ENCODE measurements at places on chromosomes 12 and 14.

GRCh38 chr14:100419856-100420255 lies 96.7 kb downstream of the SLC25A47 start:
- DNase-seq: no peak

- DNase-seq: no peak
Observed at GRCh38 chr14:53285821-53286220, 132.7 kb upstream of the DDHD1 start.

DNA sequence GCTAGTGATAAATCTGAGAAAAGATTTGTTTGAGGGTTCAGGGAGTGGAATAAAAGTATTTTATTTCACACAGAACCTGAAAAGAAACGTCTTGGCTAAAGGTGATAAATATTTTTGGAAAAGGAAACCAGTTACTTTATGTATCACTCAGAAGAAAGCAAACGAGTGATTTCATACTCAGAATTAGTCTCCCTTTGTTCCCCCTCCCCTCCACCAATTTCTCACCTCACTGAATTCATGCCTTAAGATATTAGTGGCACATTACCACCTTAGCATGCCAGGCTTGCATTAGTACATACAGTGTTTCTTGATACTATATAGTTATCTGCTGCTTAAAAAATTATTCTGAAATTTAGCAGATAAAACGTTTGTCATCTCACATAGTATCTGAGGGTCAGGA lies 28.2 kb downstream of the G2E3 start:
- no peak for DNase-seq

- no peak for DNase-seq
Observed at GRCh38 chr12:25433024-25433423, 120.1 kb downstream of the LMNTD1 start.

- no peak for DNase-seq
Observed at GRCh38 chr14:20712904-20713303, 24.3 kb downstream of the ANG start.

DNA sequence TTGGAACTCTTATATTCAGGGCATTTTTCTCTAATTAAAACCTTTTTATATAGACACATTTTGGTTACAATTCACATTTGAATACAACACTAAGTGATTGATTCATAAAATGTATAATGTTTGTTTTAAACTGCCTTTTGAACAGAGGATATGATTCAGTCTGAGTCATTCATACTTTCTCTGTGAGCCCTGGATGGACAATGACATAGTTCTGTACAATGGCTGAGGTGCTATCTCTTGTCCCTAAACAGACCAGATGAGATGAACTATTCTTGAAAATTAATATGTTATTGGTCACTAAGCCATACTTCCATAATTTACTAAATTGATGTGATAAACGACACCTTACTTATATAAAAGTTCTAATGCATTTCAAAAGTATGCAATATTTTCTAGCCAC lies 199.7 kb upstream of the ATXN7L3B start:
- DNase-seq: no peak

DNA sequence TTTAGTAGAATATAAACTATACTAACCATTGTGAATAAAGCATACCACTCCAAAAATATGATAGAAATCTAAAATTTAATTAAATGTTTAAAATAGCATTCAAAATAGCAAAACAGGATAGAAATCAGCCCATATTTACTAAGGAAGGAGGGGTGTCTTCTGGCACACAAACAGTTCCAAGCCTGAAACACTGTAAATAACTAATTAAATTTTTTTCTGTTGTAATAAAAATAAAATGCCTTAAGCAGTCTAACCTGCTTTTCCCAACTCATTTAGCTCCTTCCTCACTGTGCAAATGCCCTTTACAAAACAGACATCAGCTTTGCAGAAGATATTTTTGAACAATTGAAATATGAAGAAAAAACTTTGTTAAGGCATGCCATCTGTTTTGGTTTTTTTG lies 707.1 kb upstream of the USP15 start:
- no peak for DNase-seq

GRCh38 chr12:132065609-132066344 lies 78.3 kb downstream of the DDX51 start:
- no peak for DNase-seq

DNA sequence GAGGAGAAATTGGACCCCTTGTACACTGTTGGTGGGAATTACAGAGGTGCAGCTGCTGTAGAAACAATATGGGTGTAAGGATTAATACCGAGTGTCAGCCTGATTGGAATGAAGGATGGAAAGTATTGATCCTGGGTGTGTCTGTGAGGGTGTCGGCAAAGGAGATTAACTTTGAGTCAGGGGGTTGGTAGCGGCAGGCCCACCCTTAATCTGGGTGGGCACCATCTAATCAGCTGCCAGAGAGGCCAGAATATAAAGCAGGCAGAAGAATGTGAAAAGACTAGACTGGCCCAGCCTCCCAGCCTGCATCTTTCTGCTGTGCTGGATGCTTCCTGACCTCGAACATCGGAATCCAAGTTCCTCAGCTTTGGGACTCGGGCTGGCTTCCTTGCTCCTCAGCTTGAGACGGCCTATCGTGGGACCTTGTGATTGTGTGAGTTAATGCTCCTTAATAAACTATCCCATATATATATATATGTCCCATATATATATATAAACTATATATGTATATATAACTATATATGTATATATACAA lies 38.4 kb upstream of the PPP2R5C start:
- DNase-seq: no peak

- no peak for DNase-seq
Observed at GRCh38 chr12:84355561-84355960, 557.0 kb downstream of the SLC6A15 start.

DNA sequence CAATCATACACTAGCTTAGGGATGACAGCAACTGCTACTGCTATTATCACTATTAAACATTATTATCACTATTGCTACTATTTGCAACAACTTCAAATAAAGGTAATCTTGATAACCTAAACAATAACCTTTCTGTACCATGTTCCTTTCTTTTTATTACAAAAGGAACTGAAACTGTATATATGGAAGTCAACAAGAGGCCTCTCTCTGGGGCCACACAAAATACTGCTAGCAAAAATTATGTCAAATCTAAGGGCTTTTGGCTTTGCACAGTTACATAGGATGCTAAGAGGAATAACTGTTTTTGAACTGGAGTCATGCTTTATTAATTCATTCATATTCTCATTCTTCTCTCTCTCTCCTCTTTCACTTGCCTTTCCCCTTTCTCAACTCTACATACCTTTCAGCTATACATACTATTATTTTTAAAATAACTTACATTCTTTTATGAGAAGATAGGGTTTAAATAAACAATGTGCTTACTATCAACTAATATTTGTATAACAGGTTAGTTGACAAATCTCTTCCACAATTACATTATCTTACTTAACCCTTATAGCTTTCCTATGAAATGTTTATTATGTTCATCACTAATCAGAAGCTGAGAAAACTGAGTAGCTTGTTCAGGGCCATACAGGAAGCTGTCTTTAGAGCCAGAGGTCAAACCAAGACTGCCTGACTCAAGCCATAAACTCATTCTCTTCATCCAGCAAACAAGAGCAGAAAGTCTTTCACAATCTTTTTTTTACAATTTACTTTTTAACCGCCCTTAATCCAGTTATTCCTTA lies 25.7 kb downstream of the SPTSSA start:
- no peak for DNase-seq

DNA sequence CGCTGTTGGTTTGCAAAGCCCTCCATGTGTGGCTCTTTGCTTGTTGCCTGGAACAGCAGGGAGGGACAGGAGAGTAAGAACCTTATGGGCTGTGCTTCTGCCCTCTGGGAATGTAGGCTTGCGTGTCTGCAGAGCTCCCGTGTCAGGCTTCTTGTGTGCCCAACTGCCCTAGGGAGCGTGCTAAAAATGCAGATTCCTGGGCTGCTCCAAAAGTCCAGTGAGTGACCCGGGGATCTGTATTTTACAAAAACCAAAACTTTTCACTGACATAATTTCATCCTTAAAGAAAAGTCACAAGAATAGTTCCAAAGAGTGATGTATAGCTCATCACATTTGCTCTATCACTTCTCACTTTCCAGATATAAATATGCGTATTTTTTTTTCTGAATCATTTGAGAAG lies 34.8 kb upstream of the CCDC63 start:
- DNase-seq: no peak

- DNase-seq: no peak
Observed at GRCh38 chr14:92670643-92671366, 77.6 kb downstream of the LGMN start.

DNA sequence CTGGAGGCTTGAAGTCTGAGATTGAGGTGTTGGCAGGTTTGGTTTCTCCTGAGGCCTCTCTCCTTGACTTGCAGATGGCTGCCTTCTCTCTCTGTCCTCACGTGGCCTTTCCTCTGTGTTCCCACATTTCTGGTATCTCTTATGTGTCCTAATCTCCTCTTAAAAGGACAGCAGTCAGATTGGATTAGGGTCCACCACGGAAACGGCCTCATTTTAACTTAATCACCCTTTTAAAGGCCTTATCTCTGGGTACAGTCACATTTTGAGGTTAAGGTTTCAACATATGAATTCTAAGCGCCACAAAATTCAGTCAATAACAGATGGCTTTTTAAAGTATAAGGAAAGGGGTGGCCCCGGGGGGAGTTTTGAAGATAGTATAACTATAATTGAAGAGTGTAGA lies 33.5 kb downstream of the UNC79 start:
- no peak for DNase-seq

DNA sequence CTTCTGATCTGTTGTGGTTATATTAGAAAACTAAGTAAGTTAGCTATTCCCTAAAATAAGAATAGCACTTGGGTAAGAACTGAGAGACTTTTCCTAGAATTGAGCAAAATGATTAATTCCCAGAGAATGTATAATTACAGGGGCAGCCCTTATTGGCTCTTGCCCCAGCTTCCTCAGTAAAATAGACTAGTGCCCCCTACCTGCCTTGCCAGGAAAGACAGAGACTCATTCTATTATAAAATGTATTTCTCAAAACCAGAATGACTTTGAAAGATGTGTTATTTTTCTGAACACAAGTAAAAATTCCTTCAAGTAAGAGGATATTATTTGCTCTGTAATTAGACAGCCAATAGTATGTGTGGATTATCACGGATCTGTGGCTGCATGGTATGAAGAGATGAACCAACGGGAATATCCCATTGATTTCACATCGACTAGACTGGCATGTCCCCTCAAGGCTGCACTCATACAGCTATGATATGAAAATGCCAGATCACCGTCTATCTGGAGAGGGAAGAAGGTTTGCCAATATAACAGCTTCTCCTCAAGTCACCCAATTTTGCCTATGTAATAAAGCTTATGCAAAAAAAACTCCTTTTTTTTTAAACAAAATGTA lies 7.4 kb upstream of the GLRX5 start:
- DNase-seq: peak; percentile 48

GRCh38 chr12:43835264-43835655 lies 621 bp upstream of the TMEM117 start:
- DNase-seq: no peak

DNA sequence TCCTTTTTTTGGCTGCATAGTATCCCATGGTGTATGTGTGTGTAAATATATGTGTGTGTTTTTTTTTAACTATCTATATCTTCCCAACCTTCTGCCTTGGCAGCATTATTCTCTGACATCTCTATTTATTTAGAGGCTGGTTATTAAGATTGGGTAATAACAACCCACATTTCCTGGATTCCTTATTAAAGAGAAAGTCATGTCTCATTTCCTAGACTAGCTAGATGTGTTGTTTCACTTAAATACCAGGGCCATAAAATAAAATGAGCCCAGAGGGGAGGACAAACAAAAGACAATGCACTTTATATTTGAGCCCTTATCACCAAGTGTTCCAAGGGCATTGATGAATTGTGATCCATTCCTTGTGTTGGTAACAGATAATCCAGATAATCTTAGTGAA lies 169.1 kb downstream of the SLC5A8 start:
- DNase-seq: no peak

DNA sequence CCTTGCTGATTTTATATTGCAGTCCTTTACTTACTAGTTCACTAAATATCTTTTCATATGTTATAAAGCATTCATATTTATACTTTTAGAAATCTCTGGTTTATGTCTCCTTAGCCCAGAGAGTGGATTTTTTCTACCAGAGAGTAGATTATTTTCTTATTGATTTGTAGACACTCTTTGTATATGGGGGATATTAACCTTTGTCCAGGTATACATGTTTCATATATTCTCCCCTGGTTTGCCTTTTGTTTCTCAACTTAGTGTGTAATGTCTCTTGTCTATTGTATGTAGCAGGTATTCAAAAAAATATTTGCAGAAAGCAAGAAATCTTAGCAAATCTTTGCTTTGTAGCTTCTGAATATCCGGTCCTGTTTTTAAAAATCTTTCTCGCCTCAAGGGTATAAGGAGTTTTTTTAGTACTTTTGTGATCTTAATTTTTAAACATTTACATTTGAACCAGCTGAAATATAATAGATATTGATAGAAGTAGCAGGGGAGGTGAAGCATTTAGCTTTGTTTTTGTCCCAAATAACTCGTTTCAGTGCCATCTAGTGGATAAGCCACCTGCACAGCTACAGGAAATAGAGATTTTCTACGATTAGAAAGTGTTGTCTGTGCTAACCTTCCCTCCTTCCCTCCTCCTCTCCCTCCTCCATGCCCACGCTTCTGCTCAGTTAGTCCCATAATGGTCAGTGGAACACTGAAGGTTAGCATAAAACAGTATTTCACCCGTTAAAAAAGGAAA lies 97.0 kb downstream of the PHETA1 start:
- DNase-seq: no peak

- DNase-seq: no peak
Observed at GRCh38 chr12:124512667-124513296, 54.6 kb downstream of the NCOR2 start.

- DNase-seq: no peak
Observed at GRCh38 chr12:94731733-94732360, 81.5 kb upstream of the TMCC3 start.

DNA sequence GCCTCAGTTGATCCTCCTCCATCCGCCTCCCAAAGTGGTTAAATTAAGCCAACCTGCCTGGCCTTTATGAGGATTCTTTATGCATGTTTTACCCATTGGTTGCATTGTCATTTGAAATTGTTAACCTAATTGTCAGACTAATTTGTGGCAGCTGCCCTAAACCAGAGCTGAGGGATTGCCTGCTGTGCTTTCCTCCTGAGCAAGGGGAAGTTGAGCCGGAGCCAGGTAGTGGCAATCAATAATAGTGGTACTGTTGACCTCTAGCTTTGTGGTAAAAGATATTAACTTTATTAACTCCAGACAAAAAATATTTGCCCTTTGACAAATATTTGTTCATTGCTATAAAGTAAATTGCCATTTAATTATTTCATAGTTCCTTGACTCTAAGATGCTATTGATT lies 5.6 kb upstream of the HEBP1 start:
- DNase-seq: no peak

GRCh38 chr14:57022608-57023007 lies 212.3 kb upstream of the OTX2 start:
- DNase-seq: no peak

GRCh38 chr14:73260574-73260973 lies 23.3 kb downstream of the PAPLN start:
- no peak for DNase-seq

- DNase-seq: peak; percentile 59
Observed at GRCh38 chr12:102948941-102949352, 8.5 kb upstream of the ASCL1 start.

GRCh38 chr14:75985618-75986438 lies at the start of gene IFT43:
Gene IFT43 (plus strand): TSS chr14:75985763. CDS start chr14:75985787, 24 bp downstream.
- peak; percentile 93 for DNase-seq

All from activated CD8-positive, alpha-beta memory T cell treated with anti-CD3 and anti-CD28 coated beads, Interleukin-2, amount 50 U/mL, for 4 hours (primary cell).